ENCODE measurements at places on chromosomes 1 and 21.

DNA sequence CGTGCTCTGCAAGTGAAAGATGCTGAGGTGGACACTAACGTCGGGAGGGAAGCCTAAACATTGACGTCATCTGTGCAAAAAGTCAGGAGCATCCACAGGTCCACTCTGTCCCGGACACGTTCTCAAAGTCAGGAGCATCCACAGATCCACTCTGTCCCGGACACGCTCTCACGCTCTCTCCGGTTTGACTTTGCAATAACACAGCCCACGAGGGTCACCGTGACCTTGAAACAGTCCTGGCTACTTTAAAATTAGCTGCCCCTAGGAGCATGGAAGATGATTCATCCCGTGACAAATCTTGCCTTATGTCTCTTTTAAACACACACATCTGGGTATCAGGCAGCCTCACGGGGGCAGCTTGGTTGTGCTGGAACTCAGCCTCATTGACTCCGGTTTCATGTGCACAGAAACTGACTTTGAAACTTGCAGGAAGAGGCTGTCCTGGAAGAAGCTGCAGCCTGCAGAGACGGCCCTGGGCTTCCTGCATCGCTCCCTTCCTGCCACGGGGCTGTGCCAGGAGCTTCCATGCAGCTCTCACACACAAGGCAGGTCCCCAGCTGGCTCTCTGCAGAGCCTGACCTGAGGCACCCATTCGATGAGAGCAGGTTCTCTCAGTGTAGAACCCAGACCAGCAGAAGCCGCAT, 18.1 kb upstream of the COL18A1 start:
- DNase-seq: no peak

- DNase-seq: no peak
Measured at GRCh38 chr21:42865776-42866160, 13.6 kb downstream of the WDR4 start.

GRCh38 chr1:208007938-208008342, 97.0 kb upstream of the CD34 start:
- no peak for DNase-seq

GRCh38 chr1:162178432-162178831, 108.9 kb downstream of the NOS1AP start:
- no peak for DNase-seq

- DNase-seq: peak; percentile 27
Measured at GRCh38 chr1:189253601-189254350, 1223.9 kb downstream of the BRINP3 start.

GRCh38 chr1:44903011-44903680, 60.1 kb upstream of the PTCH2 start:
- no peak for DNase-seq

DNA sequence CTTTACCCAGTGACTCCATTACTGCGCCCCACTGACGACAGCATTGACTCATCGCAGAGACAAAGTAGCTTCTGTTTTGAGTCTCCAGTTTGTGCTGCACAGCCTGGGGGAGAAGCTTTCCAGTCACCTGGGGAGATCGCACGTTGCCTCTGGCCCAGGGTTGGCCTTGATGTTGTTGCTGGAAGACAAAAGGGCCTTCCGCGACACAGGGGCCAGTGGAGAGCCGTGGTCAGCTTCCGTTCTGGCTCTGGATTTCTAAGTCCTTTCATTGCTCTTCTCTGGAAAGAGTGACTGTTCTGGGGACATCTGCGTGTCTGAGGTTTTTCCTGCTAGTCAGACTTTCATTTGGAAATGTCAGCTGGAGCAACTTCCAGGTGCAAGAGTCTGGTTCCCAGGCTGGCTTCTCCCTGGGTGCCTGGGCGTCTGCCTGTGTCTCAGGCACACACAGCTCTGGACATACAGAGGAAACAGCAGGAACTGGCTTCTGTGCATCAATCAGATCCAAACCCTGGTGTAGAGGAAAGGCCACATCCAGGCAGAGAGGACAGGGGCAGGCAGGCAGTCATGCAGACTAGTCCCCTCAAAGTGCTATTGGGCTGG, 257.0 kb downstream of the SIPA1L2 start:
- no peak for DNase-seq

GRCh38 chr1:235943581-235944114, 76.9 kb upstream of the LYST start:
- DNase-seq: no peak

- no peak for DNase-seq
Measured at GRCh38 chr1:36239941-36240637, 15.8 kb downstream of the THRAP3 start.

GRCh38 chr1:163047951-163048659, 21.1 kb upstream of the RGS4 start:
- no peak for DNase-seq

GRCh38 chr1:206734499-206735142, 36.0 kb upstream of the IL19 start:
- DNase-seq: no peak

DNA sequence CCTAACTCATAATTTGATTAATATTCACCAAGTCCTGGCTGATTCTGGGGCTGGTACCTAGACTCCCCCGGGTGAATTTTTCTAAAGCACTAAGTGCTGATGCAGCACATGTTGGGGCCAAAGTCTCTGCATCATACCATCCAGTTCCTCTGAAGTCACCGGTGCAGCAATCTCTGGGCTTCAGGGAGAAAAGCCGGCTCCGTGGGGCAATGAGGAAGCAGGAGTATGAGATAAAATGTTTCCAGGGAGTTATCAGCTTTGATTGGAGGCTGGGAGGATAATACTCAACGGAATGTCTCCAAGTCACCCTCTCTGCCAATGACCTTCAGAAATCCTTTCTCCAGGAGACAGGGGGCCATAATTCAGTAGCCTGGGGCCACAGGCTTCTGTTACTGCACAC, 1.2 kb downstream of the FCAMR start:
- no peak for DNase-seq

DNA sequence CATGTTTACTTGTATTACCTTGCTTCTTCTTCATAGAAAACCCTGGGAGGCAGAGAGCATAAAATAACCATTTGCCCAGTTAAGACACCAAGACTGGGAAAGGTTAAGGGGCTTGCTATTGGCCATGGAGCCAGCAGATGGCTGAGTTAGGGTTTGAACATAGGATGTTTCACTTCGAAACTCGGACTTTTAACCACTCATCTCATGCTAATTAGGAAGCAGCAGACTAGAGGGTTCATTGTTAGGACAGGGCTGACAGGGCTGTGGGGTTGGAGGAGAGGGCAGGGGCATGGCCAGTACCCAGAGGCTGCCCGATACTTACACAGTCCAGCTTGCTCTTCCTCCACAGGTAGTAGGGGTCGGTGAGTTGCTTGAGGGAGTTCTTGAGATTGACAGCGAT, 17.0 kb downstream of the SLC26A9 start:
- DNase-seq: no peak

DNA sequence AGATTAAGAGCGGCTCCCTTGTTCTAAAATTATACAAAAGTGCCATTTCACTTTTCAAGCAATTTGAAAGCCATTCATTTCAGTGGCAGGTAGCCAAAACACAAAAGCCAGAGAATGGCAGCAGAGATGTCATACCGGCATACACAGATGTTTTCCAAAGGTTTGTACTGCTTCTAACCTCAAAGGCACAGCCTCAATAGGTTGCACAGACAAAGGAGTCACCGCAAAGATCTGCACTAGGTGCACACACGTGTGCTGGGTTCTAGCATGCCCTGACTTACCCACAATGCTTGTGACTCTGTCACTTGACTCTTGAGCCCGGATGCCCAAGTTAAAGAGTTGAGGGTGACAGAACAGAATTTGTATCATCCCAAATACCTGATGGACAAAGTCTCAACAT, 448.9 kb upstream of the ADGRL2 start:
- no peak for DNase-seq

- DNase-seq: no peak
Measured at GRCh38 chr1:60612790-60613189, 469.6 kb upstream of the NFIA start.

DNA sequence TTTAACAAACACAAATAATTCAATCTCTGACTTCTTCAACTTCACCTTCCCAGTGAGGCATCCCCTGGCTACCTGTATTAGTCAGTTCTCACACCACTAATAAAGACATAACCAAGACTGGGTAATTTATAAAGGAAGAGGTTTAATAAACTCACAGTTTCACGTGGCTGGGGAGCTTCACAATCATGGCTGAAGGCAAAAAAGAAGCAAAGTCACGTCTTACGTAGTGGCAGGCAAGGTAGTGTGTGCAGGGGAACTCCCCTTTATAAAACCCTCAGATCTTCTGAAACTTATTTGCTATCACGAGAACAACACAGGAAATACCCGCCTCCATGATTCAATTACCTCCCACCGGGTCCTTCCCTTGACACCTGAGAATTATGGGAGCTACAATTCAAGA, 478.5 kb downstream of the ADGRL2 start:
- DNase-seq: no peak

- no peak for DNase-seq
Measured at GRCh38 chr1:197660389-197660788, 114.9 kb downstream of the DENND1B start.

GRCh38 chr1:64162151-64162550, 41.3 kb upstream of the UBE2U start:
- DNase-seq: no peak

GRCh38 chr1:224800486-224801119, 128.9 kb upstream of the DNAH14 start:
- no peak for DNase-seq

DNA sequence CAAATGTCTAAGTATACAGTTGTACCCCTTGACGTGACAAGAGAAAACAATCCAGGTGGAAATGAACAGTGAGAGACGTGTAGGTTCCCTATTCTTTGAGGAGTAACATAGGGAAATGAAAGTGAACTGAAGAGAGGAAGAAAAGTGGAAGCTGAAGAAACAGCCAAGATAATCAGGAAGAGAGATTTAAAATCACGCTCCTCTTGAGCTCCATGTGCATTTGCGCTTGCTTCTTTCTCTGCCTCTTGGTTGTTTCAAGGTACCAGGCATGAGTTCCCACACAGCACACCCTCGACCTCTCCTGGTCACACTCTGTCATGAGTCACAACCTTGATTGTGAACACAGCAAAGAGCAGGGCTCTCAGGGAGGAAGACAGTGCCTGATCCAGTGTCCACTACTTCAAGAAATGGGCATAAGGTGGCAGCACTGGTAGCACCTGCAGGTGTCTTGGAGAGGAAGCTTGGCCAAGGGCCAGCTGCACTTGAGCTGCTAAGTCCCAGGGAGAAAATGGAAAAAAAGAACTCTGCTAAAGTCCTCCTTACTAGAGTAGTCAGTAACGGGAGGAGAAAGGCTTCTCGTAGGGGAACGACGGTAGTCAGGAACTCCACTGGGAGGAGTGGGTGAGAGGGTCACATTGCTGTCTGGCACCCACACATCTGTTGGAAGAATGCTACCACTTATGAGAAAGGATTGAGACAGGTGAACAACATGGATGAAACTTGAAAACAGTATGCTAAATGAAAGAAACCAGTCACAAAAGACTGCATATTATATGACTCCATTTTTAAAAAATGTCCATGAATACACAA, 18.3 kb upstream of the ARID1A start:
- peak; percentile 11 for DNase-seq

DNA sequence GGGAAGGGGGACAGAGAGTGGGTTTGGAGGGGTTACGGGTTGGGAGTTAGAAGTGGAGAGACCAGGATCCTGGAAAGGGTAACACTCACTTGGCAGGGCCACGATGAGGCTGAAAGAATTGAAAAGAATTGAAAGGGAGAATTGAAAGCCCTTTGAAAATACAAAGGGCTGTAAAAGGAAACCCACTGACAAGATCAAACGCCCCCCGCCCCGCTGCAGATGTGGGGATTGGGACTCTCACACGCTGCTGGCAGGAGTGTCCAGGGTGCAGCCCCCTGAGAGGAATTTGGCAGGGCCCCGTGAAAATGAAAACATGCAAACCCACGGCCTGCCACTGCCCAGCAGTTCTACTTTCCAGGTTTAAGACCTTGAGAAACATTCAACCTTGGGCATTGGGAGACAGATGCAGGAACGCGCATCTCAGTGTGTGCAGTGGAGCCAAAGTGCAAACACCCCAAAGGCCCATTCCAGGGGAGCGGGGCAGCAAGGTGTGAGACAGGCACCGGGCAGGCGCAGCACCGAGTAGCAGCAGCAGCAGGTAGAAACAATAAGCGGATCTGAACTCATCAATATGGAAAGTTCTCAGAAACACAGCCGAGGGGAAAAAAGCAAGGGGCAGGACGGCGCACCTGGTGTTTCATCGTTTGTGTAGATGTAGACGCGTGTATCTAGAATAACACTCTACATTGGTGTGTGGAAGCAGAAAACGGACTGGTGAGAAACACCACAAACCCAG, 8.3 kb upstream of the TNFRSF1B start:
- no peak for DNase-seq

DNA sequence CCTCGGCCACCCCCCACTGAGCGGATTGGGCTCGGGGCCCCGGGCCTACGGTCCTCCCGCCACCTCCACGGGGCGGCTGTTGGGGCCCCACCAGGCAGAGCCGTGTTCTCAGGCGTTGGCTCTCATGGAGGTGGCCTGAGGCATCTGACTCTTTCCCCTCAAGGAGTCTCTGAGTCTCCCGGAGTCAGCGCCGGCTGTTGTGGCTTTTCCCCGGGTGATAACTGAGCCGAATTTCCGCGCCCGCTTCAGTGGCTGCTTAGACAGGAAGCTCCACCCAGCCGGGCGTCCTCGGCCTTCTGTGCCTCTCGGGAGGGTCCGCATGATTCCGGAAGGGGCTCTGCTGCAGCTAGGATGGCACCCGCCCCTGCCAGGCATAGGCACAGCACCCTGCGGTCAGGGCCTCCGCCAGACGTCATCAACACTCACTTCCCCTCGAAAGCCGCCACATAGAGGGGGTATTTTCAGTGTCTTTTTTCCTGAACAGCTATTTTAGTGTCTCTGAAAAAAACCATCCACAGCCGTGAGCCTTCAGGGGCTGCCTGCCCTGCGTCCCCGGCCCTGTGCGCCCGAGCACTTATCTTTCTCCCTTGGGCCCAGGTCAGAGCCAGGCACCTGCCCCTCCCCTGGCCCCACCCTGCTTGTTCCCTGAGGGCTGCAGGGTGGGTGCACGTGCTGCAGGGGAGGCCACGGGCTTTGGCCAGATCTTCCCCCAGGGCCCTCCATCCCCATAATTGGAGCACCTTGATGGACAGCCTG, 72.9 kb downstream of the SKI start:
- no peak for DNase-seq

DNA sequence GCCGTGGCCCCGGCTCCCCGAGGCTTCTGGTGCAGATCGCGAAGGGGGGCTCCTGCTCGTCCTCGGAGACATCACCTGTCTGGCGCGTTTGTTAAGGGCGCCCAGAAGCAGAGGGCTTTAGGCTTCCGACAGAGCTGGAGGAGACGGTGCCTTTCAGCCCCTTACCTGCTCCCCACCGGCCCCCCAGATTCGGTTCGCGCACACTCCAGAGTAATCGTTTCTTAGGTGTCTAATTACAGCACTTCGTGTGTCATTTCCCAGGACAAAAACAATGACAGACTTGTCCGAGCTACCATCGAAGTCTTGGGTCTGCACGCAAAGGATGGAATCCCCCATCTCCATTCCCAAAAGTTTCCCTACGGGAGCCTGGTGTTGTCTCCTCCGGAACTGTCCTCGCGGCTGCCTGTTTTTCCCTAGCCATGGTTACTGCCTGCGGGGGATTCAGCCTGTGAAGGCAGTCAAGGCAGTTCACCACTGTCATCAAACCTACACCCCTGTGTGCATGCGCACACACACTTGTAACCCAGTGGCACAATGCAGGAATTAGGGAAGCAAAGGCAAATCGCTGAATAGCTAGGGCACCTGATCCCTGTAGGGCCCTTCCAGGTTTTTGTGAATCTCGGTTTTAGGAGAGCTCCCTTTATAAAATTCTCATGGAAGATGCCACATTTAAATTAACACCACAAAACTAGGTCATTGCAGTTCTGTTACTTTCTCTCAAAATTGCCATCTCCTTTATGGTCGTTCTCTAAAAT, 738 bp upstream of the CDC42BPA start:
- DNase-seq: peak; percentile 28

GRCh38 chr1:51442616-51443015, 76.5 kb downstream of the EPS15 start:
- no peak for DNase-seq

- DNase-seq: no peak
Measured at GRCh38 chr1:23732363-23733224, 10.7 kb upstream of the ELOA start.
